Fibroblast of villous mesenchyme (primary cell): ENCODE measurements at places on chromosomes 12 and 14.

DNA sequence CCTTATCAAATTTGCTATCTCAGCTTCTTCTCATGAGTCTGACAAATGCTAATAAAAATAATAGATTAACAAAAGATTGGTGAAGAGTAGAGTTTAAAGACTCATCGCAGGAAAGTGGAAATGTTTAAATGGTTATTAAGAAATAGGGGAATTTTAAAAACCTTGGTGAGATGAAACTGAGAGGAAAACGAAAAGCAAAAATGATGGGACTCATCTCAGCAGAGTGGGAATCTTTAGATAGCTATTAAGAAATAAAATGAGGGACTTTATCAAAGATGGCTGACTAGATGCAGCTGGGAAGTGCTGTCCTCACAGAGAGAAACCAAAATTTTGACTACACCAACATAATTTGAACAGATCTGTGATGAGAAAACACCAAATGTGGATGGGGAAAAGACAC is 79.2 kb upstream of the CD163 start:
- DNase-seq = no peak

DNA sequence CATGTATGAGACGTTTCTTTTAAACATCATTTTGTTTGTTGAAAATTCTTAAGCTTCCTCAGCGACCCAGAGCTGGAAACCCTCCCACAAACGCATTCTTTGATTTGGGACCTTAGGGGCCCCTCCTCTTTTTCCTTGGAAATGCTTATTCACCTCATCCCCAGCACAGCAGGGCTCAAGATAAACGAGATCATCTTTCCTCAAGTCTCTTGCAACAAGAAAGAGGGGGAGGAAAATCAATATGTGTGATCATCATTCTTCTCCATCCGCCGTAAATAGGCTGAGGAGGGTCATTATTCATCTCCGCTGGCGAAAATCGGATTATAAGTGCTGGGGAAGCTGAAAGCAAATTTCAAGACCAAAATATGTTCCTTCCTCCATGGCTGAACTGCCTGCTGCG is 1415.2 kb downstream of the AACS start:
- DNase-seq = no peak

- DNase-seq = no peak
Observed at GRCh38 chr12:14395074-14395778, 29.7 kb downstream of the ATF7IP start.

GRCh38 chr12:11821386-11822080 is 172.1 kb downstream of the ETV6 start:
- DNase-seq = no peak
